ENCODE measurements at places on chromosomes 3 and 15.

GRCh38 chr3:46913644-46914043 lies 36.1 kb downstream of the PTH1R start:
- no peak for DNase-seq

- DNase-seq = no peak
Observed at GRCh38 chr3:50136714-50137405, 18.3 kb upstream of the SEMA3F start.

DNA sequence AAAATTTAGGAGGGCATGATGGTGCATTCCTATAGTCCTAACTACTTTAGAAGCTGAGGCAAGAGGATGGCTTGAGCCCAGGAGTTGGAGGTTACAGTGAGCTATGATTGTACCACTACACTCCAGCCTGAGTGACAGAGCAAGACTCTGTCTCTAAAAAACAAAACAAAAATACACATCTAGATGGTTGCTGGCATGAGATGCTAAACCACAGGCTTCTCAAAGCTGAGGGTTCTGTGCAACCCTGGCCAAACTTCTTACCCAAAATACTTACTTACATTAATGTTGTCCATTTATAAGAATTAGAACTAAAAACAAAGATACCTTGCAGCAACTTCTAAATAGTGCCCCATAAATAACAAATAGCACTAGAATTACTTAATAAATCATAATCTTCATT lies 14.3 kb upstream of the ARHGEF3 start:
- DNase-seq = no peak

GRCh38 chr3:140593766-140594165 lies 84.1 kb upstream of the TRIM42 start:
- DNase-seq = no peak

GRCh38 chr3:94323596-94323995 lies 260.7 kb downstream of the NSUN3 start:
- DNase-seq = no peak

DNA sequence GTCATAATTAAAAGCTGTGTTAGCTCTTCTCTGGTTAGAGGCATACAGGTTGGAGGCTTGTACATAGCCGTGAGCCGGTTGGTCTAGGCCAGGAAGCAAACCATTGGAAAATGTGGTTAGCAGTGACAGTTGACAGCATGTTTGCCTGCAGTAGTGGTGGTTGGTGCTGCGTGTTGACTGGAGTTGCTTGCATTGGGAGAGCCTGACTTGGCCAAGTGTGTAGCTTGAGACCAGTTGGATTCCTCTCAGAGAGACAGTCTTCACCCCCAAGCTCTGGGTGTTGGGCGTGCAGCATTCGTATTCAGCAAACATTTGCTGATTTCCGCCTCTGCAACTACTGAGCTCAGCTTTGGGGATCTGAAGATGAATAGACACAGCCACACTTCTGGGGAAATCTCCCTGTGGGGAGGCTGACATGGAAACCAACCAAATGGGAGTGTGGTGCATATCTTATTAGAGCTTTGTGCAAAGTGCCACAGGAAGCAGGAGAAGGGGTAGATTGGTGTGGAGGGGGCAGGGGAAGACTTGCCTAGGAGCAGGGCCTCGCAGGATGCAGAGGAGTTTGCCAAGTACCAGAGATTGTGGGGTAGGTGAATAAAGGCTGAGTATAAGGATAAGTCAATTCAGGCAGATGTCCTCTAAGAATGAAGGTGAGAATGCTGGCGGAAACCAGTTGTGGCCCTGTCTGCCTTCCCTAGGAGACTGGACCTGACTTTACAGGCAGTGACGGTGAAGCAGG lies 83.5 kb downstream of the IGF1R start:
- no peak for DNase-seq

DNA sequence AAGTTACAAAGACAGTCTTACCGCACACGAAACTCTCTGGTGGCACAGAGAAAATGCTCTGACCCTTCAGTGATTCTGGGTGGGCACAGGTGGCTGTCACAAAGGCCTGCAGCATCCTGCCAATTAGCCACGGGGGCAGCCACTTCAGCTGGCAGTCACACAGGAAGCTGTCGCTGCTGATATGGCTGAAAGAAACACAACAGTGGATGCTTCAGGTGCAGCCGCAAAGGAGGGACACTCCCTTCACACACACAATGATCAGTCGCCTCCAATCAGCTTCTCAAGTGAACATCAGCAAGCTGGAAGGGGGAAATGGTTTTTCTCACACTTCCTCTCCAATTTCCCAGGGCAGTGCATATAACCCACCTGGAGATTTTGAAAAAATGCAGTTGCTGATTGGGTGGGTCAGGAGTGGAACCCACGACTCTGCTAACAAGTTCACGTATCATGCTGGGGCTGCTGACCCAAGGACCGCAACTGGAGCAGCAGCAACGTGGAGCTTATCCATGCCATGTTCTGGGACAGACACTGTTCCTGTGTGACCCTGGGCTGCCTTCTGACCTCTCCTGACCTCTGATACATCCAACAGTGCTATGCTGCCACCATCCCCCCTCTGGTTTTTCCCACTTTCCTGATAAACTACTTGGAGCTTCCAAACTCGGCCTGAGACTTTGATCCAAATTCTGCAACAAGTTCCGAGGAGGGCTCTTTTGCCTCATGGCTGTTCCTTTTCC lies 106.6 kb downstream of the LRIG1 start:
- no peak for DNase-seq

GRCh38 chr3:40310705-40311104 lies 1.2 kb downstream of the EIF1B start:
- no peak for DNase-seq

DNA sequence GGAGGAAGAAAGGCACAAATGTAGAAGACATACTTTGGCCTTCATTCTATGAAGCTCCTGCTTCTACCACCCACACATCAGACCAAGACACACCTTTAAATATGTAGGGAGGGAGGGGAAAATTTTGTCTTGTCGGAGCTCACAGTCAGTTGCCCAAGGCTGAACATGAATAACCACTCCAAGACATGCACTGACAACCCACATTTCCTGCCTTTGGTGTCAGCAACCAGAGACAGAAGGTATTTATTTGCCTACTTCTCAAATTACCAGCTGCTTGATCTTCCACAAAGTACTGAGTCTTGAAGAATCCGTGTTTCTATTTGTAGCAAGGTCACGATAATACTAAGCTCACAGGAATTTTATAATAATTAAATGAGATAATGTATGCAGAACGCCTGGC lies 169.7 kb downstream of the KCNMB2 start:
- no peak for DNase-seq

GRCh38 chr3:197956626-197956988 lies 3.4 kb upstream of the LMLN start:
- DNase-seq = no peak

DNA sequence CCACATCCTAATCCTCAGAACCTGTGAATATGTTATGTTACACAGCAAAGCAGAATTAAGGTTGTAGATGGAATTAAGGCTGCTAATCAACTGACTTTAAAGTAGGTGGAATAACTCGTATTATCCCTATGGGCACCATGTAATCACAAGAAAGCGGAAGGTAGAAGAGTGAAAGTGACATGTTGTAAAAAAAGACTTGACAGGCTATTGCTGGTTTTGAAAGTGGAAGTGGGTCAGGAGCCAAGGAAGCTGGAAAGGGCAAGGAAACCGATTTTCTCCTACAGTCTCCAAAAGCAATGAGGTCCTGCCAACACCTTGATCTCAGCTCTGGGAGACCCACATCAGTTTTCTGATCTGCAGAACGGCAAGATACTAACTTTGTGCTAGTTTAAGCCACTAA lies 6.6 kb downstream of the TP63 start:
- DNase-seq = no peak

GRCh38 chr15:37907136-37907535 lies 27.3 kb upstream of the TMCO5A start:
- DNase-seq = no peak

- DNase-seq = no peak
Observed at GRCh38 chr3:114214542-114215341, 22.6 kb downstream of the ZNF80 start.

DNA sequence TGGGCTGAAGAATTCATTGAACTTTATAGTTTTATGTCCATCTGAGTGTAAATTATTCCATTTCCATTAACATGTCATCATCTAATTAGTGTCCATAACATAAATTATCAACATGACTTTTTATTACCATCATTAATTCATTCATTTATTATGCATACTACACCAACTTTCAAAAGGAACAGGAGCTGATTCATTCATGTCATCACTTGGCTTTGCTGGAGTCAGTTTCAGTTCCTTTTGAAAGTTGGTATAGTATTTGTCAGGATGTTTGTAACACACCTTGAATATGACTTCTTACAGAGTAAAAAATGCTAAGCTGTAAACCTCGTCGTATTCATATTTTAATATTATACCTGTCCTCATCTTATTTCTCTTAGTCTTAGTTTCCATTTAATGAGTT lies 298.0 kb upstream of the RBMS3 start:
- DNase-seq = no peak

DNA sequence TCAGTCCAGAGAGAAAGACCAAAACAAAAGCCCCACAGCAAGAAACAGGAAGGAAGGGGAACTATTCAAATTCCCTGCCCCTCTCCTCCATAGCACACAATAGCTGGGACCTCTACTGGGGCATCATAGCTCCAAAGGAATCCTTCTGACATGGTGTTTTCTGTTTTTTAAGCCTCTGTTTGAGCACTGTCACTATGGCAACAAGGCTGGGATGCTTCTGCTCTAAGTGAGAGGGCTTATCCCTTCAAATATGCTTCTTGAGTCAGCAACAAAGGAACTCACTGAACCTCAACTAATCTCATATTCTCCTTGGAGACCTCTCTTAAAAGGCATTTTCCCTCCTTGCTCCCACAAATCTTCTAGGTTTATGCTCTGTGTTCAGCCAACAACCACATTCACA lies 40.5 kb downstream of the MYLK start:
- no peak for DNase-seq

DNA sequence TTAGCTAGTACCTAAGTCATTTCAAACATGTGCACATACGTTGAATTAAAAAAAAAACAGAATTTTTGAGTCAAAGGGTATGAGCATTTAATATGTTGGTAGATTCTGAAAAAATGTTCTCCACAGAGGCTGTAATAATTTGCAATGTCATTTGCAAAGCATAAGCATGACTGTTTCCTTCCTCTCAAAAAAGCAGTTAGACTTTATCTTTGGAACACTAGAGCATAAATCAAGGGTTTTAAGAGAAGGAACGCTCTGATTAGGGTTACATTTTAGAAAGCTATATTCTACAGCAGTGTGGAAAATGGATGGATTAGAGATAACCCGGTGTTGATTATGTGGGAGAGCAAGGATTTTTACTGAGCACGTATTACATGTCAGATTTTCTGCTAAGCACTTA lies 193.7 kb downstream of the WDR72 start:
- DNase-seq = no peak

GRCh38 chr3:146521394-146521793 lies 23.0 kb downstream of the PLSCR1 start:
- no peak for DNase-seq

DNA sequence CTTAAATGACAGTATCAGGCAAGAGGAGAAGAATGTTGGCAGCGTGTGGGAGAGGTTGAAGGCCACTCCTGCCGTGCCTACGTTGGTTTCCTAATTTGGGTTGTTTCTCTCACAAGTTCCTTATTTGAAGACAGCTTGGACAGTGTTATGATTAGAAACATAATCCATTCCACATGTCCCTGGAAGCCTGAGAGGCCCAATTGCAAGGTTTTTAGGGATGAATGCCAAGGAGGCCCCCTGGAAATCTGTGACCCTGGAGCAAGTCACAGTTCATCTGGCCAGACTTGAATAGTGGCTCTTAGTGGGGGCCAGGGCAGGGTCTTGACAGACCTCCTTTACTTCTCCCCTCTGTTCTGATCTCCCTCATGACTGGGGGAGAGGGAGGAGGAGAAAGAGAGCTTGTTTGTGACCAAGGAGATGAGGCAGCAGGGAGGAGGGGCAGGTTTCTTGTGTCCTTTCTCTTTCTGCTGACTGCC lies 584.4 kb upstream of the TBL1XR1 start:
- no peak for DNase-seq

DNA sequence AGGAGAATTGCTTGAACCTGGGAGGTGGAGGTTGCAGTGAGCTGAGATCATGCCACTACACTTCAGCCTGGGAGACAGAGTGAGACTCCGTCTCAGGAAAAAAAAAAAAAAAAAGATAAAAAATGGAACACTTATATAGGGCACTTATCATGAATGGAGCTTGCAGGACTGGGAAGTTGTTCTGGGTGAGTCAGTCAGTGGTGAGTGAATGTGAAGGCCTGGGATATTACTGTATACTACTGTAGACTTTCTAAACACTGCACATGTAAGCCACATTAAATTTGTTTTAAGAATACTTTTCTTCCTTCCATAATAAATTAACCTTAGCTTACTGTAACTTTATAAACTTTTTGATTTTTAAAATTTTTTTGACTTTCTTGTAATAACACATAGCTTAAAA lies 59.8 kb downstream of the SFMBT1 start:
- DNase-seq = no peak

GRCh38 chr15:71597126-71597525 lies 213.2 kb upstream of the NR2E3 start:
- DNase-seq = no peak

GRCh38 chr15:28178290-28178689 lies 79.2 kb upstream of the OCA2 start:
- DNase-seq = no peak

GRCh38 chr3:187737006-187737367 lies 8.3 kb downstream of the BCL6 start:
- DNase-seq = no peak

DNA sequence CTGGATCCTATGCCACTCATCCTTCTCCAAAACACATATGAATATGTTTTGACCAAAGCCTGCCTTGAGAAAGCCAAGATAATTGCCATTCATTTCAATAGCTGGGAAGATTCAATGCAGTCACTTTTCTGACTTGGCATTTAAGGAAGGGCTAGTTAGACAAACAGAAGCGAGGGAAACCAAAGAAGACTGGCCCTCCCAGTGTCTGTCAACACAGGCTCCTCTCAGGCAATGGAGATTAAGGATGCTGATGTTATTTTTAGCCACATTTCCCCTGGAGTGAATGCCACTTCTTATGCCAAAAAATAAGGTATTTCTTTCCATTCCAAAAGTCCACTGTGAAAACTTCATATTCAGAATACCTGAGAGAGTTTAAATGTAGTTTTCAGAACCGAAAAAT lies 101.7 kb downstream of the P3H2 start:
- DNase-seq = no peak

- DNase-seq = no peak
Observed at GRCh38 chr15:74295800-74296199, 59.7 kb downstream of the CCDC33 start.

DNA sequence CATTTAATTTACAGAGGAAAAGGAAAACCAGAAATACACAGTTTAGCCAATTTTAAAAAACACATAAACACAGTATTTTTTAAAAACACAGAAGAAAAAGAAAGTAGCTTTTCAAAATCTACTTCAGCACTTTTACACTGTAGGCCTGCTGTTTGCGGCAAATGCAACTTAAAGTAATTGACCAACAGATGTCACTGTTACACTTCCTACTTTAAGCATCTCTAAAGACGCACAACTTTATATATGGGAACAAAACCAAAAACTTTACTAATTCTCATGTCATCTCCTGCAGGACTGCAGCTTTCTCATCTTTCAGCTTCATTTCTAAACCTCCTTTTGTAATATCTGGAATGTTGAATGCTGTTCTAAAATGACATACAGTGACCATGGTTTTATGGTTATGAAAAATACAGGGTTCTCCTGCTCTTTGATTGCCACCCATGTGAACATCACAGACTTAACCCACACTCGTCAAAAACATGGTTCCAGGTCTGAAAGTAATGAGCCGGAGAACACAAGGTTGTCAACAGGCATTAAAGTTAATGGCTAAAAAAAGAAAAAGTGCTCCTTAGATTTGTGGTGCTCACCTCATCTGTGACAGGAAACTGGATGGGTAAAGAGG lies 107.9 kb downstream of the FMN1 start:
- DNase-seq = no peak

Data from stimulated activated CD8-positive, alpha-beta memory T cell treated with anti-CD3 and anti-CD28 coated beads, Interleukin-4, amount 100 ng/mL, for 1 hour (primary cell).